ENCODE measurements at places on chromosomes 4 and X. TPM values are rescaled to one million over a fixed set of nuclear protein-coding genes. Genes with fewer than 3 reads are reported as not detected.

DNA sequence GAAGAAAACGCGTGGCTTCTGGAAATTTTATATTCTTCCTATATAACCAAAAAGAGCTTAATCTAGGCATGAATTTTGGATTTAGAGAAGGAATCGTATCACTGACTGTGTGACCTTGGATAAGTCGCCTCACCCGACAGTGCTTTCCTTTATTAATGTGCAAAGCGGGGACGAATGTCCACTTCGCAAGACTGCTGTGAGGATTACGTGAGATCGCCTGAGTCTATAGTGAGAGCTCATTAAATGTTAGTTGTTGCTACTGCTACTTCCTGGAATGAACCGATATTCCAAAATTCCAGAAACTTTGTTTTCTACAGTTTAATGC, 448 bp upstream of the TBC1D8B start:
- no peaks in the 10 kb centered on the region for H3K36me3 ChIP-seq
- peak overlapping the region; percentile 50 for H3K4me3 ChIP-seq
- H3K27me3 ChIP-seq: peaks cover 5% of the 10 kb centered on the region
- no peak overlapping the region for H3K27ac ChIP-seq
- peak; percentile 8 for DNase-seq

DNA sequence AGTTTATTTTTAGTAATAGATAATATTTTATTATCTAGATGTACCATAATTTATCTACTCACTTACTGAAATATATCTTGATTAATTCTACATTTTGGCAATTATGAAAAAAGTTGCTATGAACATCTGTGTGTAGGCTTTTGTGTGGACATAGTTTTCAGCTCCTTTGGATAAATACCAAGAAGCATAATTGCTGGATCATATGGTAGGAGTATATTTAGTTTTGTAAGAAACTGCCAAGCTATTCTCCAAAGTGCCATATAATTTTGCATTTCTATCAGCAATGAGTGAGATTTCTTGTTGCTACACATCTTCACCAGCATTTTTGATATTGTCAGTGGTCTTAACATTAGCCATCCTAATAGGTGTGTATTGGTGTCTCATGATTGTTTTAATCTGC, 882.6 kb upstream of the GRIA3 start:
- no peak overlapping the region for H3K4me3 ChIP-seq
- H3K27ac ChIP-seq: no peak overlapping the region
- no peak for DNase-seq
- no peaks in the 10 kb centered on the region for H3K27me3 ChIP-seq

Gene HTR2C
- 2.4 TPM for total RNA-seq

DNA sequence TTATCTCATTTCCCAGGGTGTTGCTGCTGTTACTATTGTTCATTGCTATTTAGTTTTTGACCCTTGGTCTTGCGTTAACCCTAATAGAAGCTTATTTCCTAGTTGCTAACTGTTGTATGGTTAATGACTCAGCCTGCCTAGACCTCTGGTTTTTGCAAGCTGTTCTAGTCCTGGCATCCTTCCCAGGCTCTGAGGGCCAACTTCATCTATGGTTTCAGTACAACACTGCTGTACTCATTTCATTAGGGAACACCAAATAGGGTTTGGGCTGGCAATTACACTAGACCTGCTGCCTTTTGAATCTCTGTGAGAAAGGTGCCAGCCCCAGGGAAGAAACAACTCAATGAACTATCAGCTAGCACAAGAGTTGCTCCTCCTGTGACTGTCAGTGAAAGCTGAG, 59.6 kb downstream of the DCX start:
- no peak overlapping the region for H3K4me3 ChIP-seq
- H3K4me1 ChIP-seq: no peaks in the 10 kb centered on the region
- H3K27ac ChIP-seq: no peak overlapping the region
- no peaks in the 10 kb centered on the region for H3K27me3 ChIP-seq
- H3K36me3 ChIP-seq: no peaks in the 10 kb centered on the region

DNA sequence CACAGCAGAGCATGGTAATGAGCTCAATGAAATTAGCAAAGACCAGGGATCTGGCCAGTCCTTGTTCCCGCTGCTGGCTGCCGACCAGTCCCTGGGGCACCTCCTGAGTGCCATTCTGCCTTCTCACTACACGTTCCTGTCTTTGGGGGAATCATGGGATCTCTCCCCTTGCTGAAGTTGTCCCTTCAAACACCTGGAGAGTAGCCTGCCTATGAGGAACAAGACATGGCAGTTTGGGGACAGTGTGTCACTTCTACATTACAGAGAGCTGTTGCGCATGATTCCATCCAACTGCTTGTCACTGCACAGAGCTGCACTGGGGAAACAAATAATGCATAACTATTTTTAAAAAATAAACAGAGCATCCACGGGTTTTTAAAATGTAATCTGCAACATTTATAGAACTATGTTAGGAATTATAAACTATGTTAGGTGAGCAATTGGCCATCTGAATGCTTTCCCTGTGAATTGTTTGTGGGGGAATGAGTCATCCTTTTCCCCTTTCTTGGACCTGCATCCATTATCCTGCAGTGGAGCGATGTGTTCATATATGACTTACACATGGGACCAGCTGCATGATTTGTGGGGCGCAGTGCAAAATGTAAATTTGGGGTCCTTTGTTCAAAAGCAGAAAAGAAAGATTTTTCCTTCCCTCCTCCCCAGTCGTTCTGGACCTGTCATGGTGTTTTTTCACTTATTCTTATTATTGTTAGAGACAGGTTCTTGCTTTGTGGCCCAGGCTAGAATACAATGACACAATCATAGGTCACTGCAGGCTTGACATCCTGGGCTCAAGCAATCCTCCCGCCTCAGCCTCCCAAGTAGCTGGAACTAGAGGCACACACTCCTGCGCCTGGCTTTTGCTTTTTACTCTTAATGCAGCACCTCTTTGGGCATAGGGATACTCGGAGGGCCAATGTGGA, 115.0 kb upstream of the TBL1X start:
- H3K4me1 ChIP-seq: peaks cover 11% of the 10 kb centered on the region
- no peak for DNase-seq
- H3K36me3 ChIP-seq: no peaks in the 10 kb centered on the region
- H3K27ac ChIP-seq: no peak overlapping the region
- no peak overlapping the region for H3K4me3 ChIP-seq

Gene MAGT1
- total RNA-seq: 43.7 TPM

Gene SOWAHB
- 2.8 TPM for total RNA-seq

GRCh38 chr4:181234951-181235680, 1008.1 kb upstream of the TENM3 start:
- no peak overlapping the region for H3K4me3 ChIP-seq
